ENCODE measurements at places on chromosomes 2 and 18.
A peak's percentile ranks its signal among the peaks of the same experiment; 100 is the strongest.

DNA sequence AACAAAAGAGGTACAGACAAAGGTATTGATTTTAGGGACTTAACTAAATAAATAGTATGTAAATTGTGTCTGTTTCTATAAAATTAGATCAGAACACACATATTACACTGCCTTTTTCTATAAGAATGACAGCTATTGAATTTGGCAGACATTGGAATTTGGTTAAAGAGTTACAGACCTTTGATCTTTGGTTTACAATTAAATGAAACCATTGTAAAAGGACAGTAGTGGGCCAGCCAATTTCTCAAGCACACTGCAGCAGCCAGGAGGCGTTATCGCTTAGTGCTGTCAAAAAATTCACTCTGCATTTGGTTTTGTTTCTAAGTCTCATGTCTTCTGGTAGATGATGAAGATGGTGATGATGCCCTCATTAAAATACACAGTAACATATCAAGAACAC is 175.9 kb downstream of the NR4A2 start:
- no peak for DNase-seq

DNA sequence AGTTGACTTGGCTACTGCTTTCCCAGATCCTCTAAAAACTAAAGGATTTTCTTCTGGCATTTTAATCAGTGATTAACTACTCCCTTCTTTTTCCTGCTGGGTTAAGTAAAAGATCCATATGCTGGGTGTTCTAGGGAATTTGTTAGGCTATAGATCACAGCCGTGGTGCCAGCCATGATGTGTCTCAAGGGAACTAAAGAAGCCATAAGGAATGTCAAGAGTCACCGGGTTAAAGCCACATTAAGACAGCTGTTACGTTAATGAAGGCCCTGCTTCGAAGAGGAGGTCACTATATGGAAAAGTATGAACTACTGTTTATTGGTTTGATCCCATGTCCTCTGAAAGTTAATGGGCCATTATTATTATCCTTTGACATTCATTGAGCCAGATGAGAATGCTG is 70.7 kb downstream of the PAX3 start:
- no peak for DNase-seq

DNA sequence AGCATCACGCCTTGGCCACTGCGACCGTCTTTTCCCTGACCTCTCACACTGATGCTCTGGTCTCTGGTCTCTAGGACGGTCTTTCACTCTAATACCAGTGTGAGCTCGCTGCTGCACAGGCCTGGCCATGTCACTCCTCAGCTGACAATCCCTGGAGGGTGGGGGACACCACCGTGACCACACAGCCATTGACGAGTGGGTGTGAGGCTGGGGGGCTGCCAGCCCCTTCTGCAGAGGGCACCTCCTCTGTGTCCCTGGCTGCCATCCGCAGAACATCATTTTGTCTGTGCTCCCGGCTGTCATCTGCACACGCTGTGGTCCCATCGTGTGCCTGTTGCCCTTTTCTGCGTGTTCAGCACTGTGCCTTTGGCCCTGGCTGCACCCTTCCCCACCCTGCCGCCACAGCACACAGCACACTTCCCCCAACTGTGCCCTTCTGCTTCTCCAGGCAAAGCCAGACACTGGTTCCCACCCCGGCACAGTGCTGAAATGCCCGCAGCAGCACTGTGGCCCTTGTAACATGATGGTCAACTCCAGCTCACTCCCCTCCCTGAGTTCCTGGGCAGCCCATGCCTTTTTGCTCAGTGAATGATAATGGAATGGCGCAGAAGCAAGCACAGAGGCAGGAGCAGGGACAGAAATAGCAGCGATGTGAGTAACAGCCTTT is 30.4 kb upstream of the INHBB start:
- no peak for DNase-seq

- DNase-seq, result no peak
Measured at GRCh38 chr2:130316596-130316995, 26.1 kb upstream of the IMP4 start.

- peak; percentile 88 for DNase-seq
Measured at GRCh38 chr2:130727286-130727924, 1.5 kb upstream of the GPR148 start.

DNA sequence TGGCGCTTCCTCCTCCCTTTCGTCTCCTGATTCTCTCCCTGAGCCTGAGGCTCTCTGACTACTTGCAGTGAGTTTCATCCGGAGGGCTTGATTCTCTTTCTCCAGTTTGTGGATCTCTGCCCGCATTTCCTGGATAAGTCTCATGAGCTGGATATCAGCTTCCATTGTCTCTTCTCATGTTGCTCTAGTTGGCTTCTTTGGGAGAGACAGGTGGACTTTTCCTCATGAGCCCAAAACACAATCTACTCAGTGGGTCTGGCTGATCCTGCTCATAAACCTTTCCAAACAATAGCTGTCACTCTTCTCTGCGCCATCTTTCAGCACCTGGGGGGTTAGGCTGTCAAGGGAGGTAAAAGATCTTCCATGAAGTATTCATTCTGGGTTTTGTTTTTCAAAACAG is at the start of gene CCDC195:
TSS of gene CCDC195 (minus strand) at position 165 of the 400 bp plus-strand sequence. CDS start at position 165, 0 bp downstream.
- no peak for DNase-seq

- no peak for DNase-seq
Measured at GRCh38 chr2:119520696-119521432, 3.4 kb downstream of the SCTR start.

DNA sequence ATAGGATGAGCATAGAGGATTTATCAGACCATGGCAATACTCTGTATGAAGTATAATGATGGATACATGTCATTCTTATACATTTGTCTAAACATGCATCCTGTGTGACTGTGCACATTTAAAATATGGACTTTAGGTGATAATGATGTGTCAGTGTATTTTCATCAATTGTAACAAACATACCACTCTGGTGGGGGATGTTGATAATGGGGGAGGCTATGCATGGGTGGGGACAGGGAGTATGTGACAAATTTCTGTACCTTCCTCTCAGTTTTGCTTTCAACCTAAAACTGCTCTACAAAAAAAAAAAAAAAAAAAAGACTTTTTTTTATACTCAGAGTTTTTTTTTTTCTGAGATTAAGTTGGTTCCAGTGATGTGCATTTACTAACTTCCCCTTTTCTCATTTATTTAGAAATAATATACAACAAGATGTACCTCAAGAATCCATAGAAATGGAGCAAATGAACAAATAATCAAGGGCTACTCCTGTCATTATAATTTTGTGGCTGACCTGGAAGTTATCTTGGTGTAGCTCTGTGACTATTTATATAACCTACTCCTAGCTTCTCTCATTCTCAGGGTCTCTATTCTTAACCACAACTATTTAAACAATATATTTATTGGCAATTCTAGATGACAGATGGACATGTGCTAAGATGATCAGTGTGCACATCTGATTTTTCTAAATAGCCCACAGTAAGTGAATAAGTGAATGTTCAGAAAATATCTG is 108.9 kb upstream of the ITGA4 start:
- peak; percentile 84 for DNase-seq

DNA sequence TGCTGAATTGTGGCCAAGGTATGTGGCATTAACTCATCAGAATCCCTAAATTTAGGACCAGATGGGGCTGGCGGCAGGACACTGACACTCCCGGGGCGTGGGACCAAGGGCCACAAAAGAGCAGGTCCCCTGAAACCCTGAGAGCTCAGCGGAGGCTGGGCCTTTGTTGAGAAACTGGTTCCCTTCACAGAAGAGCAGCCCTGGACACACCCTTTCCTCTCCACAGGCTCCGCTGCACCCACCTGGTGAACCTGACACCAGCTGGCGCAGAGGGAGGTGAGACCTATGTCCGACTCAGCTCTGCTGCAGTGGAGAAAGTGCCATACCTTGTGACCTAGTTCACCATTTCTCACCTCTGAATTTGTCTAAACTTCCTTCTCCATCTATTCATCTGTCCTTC is 119.5 kb downstream of the RTP5 start:
- DNase-seq, result no peak

DNA sequence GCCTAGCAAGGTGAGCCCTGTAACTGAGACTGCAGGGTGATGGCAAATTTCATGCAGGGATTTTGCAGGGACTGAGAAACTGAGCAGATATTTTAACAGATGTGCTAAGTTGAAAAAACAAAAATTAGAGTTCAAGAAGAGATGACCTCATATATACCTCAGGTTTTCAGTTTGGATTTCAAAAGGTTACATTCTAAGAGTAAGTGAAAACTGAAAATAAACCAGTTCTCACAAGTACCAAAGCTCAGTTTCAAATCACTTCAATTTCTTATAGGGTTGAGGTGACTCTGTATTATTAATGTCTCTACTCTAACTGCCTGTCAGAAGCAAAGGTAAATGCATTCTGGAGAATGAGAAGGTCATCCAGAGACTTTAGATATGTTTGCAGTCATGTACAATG is 237.4 kb upstream of the VRK2 start:
- DNase-seq, result peak; percentile 49

DNA sequence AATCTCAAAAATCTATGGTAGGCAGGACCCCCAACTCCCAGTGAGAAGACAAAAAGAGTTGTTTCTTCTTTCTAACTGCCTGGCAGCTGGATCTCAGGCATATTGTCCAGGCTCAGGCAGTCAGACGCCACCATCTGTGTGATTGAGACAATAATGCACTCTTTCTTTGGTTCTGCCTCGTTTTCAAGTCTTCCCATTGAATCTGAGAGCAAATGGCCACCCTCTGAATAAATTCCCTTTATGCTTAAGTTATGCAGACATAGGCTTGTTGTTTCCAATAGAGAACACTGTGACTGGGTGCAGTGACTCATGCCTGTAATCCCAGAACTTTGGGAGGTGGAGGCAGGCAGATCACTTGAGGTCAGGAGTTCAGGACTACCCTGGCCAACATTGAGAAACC is 15.3 kb upstream of the CD207 start:
- no peak for DNase-seq

GRCh38 chr2:193690572-193690971 is 1495.8 kb upstream of the TMEFF2 start:
- DNase-seq, result no peak

DNA sequence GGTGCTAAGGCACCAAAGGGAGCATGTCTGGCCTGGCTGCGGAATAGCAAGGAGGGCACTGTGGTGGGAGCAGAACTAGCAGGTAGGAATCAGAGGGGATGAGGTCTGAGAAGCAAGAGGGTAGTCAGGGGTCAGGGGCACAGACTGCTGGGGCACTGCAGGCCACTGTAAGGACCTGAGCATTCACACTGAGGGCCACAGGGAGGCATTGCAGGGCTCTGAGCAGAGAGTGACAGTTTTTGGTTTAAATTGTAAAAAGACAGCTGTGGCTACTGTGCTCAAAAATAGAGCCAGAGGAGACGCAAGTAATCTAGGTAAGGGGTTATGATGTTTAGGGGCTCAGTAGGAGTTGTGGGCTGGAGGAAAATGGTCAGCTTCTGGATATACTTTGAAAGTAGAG is 41.5 kb downstream of the ARHGAP25 start:
- DNase-seq, result peak; percentile 33

GRCh38 chr2:67599561-67599960 is 202.4 kb downstream of the ETAA1 start:
- DNase-seq, result no peak

GRCh38 chr18:45291621-45292615 is 323.4 kb upstream of the SLC14A2 start:
- no peak for DNase-seq

- DNase-seq, result no peak
Measured at GRCh38 chr2:70380621-70381020, 78.8 kb upstream of the FAM136A start.

Measured in GM12865 (cell line).